Keratinocyte (primary cell): ENCODE measurements at places on chromosomes 4 and X. TPM values are rescaled to one million over a fixed set of nuclear protein-coding genes. Genes with fewer than 3 reads are reported as not detected.

CYTL1 gene
- 0.17 to 0.54 TPM (median 0.30 TPM) in 3 replicates for polyA plus RNA-seq

PAGE4 gene
- polyA plus RNA-seq = not detected in 3 replicates

DNA sequence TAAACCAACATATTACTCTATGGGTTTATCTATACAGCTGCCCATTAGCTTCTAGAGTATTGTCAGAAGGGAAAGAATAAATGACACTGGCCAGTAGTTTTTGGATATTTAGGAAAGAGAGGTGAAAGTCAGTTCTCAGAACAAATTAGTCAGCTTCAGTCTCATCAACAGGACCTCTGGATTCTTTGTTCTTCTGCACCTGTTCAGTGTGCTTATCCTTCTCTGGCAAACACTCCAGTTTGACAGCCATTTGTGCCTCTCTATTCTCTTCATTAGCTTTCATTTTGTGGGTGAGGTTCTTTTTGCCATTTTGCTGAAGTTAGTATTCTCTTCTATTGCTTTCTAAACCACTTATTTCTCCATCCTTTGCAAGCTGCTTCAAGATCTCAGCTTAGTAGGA, 107.0 kb downstream of the PCDH18 start:
- no peak for DNase-seq

DNA sequence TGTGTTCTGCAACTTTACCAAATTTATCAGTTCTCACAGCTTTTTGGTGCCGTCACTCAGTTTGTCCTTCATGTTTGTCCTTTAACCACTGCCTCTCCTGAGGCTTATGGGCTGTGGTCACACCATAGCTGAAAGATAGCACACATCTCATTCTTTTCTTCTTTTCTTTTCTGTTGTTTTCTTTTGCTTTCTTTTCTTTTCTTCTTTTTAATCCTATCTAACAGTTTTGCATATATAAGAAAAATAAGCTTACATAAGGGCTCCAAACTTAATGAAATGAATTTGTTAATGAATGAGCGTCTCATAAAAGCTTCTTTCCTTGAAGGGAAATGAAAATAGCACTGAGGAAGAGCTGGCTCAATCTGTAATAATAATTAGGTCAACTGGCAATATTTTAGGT, 1061.2 kb downstream of the PCDH18 start:
- DNase-seq = no peak
